NCI-H2107 (cell line): ENCODE measurements at places on chromosomes 1 and 21.

DNA sequence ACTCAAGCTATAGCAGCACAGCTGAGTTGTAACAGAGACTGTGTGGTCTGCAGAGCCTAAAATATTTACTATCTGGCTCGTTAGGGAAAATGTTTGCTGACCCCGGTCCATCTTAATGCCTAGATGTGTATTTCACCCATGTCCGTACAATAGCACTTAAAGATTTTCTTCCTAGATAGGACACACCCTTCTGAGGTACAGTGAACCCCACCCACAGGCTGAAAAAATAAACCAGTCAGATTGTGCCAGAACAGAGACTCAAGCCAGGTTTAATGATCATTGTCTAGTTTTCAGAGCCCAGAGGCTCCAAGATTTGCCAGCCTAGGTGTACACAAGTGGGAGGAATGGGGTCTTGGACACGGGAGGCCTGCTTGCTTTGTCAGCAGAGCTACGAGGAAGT lies 5.6 kb downstream of the AMIGO1 start:
- DNase-seq, result no peak

- no peak for DNase-seq
Observed at GRCh38 chr1:90133133-90133532, 138.2 kb downstream of the ZNF326 start.

GRCh38 chr1:246680696-246681130 lies 43.5 kb upstream of the SCCPDH start:
- DNase-seq, result no peak

GRCh38 chr1:67683766-67684525 lies 1.1 kb upstream of the GADD45A start:
- no peak for DNase-seq

DNA sequence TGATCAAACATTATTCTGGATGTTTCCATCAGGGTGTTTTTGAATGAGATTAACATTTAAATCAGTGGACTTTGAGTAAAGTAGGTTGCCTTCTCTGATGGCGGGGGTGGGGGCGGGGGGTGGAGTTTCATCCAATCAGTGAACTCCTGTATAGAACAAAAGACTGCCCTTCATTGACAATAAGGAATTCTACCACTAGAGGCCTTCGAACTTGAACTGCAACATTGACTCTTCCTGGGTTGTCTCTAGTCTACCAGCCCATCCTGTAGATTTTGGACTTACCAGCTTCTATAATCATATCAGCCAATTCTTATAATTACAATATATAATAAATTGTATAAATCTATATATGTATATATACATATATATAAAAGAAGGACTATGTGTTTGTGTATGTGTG lies 520.4 kb upstream of the CXADR start:
- no peak for DNase-seq

- DNase-seq, result no peak
Observed at GRCh38 chr21:37139902-37140301, 66.8 kb downstream of the TTC3 start.

GRCh38 chr1:48175116-48175515 lies 47.4 kb upstream of the SLC5A9 start:
- DNase-seq, result no peak

DNA sequence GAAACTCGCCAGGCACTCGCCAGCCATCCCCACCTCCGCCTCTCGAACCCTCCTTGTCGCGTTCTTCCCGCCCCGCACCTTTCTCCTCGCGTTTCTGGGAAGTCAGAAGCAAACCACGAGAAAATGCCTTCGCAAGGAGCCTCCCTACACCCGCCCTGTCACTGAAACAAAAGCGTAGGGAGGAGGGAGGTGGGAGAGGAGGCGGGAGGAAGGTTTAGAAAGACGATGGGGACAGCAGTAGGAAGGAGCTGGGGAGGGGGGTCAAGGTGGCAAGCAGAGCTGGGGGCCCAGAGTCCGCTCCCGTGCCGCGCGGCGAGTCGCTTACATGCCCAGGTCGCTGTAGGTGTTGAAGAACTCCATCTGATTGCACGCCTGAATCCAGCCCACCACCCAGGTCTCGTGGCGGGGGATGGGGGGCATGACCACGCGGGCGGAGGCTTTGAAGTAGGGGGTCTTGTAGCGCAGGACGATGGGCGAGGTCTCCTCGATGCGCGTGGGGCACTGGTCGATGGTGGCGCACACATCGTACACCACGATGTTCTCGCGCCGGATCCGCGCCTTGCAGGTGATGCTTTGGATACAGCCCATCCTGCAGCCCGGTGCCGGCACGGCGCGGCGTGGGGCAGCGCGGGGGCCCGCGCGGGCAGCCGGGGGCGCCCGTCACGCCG lies 1.0 kb downstream of the FAM78B start:
- no peak for DNase-seq

DNA sequence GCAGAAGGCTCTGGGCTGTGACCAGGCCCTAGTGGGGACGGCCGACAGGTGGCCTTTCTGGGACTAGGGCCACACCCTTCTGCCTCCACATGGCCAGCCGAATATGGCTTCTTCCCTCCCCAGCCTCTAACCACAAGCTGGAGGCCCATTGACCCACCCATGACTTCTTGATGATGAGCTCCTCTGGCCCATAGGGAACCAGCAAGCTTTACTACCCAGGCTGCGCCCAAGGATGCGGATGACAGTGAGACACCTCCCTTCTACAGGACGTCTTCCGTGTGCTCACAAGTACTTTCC lies 41.0 kb downstream of the LDLRAD2 start:
- DNase-seq, result no peak

DNA sequence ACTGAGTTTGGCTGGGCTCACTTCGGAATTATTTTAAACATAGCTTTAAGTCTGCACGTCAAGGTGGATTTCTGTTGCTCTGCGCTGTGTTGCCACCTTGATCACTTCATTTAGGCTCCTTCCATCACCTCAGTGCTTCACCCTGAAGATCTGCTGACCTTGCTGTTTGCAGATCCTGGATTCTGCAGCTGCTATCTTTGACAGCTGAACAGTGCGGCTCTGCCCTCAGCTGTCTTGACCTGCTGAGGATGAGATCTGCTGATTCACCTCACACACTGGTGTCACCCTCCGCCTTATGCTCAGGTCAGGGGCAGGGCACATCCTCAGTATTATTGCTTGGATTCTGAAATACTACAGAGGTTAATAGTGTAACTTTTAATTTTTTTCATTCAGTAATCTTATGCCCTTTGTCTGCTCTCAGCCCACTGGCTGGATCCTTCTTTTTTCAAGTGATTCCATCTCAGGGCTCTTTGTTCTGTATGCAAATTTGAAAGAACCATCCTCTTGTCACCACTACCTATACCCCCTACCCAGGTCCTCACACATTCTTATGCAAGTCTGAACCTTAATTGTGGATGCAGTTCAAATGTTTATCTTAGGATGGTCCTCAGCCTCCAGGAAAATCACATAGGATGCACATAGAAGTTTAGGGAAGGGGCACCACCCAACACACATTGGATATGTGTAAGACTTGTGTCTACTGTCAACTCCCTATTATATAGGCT lies 364.0 kb downstream of the OLFM3 start:
- DNase-seq, result no peak

- no peak for DNase-seq
Observed at GRCh38 chr1:208111646-208112190, 132.5 kb downstream of the PLXNA2 start.

DNA sequence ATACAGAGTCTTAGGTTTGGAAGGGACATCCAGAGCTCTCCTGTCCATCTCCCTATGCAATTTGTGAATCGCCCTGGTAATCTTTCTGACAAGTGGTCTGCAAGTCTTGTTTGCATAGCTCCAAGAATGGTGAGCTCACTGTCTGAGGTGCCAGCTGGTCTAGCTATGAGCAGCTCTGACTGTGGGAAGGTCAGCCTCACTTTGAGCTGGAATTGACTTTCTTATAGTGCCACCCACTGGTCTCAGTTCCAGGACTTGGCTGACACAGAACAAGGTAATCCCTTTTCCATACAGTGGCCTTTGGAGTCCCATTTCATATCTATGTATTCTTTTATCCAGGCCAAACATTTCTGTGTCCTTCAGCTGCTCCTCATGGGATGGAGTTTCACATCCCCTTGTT lies 95.6 kb upstream of the C8B start:
- DNase-seq, result no peak

GRCh38 chr1:110091381-110091780 lies 20.9 kb upstream of the UBL4B start:
- DNase-seq, result no peak

- no peak for DNase-seq
Observed at GRCh38 chr1:212585210-212585609, 23.4 kb upstream of the ATF3 start.

DNA sequence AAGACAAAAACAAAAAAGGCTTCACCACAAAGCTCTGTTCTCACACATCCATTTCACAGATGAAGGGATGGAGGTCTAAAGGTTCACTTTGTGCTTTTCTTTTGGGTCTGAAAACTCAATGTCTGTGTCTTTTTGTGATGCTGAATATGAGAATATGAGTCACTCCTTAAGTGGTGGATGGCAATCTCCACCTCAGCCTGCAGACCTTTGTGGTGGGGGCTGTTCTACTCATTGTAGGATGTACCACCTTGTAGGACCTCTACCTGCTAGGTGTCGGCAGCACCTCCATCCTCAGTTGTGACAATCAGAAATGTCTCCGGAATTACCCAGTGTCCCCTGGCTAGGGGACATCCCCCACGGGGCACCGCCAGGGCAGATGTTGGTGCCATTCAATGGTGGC lies 42.8 kb downstream of the UBASH3A start:
- no peak for DNase-seq

GRCh38 chr1:51340380-51340779 lies 10.0 kb upstream of the TTC39A start:
- DNase-seq, result no peak

- DNase-seq, result no peak
Observed at GRCh38 chr1:236673289-236673919, 12.9 kb upstream of the ACTN2 start.

DNA sequence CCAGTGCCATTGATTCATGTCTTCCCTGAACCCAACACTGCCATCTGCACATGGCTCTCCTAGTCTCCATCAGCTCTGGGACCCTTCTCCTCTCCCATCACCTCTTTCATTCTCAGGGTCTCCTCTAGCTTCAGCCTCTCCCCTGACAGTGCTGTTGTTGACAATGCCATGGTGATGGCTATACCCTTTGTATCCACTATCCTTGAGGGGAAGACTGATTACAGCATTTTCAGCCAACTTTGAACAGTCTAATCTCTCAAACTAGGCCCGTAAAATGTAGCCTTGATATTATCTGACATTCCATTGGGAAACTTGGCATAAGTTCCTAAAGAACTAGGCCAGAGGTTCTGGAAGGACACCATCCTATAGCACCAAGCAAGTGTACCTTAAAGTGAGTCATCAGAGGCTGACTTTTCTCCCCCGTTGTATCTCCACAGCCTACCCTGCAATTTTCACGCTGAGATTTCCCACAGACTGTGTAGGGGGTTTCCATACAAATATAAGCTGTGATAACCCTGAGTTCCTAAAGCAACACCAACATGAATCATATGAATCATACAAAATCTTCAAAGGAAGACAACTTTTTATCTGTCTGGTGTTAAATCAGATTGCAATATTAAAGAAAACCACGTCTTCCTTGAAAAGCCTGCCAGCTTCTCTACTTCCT lies 5.8 kb downstream of the HAO2 start:
- no peak for DNase-seq

DNA sequence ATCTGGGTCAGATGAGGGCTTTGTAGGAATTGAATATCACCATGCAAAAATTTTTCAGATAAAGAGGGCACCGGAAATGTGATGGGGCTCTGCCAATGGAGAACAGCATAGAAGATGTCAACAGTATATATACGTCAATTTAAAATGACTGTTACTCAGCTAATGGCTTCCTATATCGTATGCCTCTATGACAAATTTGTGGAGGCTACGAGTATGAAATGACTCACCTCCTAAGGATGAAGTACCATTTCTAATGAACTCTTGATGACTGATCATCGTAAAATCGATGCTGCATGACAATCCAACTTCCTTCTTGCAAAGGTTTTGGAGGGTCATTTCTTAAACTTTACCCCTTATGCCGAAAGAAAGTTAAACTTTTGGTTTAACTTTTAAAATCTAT lies 450.3 kb upstream of the ZP4 start:
- DNase-seq, result no peak

GRCh38 chr1:243950166-243950565 lies 100.1 kb upstream of the AKT3 start:
- no peak for DNase-seq

DNA sequence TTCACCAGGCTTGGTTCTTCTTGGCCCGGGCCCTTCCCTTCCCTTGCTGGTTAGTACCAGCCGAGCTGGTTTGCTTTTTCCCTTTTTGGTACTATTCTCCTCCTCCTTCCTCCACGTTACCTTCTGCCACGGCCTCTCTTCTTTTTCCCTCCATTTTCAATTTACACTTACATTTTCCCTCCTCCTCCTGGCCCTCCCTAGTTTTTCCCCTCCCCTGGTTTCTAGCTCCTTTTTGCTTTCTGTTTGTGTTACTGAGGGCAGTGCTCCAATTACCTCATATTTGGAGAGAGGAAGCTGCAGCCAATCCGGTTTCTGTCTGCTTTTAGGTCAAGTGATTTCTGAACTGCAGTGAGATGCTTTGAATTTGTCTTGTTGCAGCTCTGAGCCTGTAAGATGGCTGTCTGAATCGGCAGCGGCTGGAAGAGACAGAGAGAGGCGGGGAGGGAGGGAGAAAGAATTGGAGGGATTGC lies 63.7 kb downstream of the MACF1 start:
- DNase-seq, result peak; percentile 100

DNA sequence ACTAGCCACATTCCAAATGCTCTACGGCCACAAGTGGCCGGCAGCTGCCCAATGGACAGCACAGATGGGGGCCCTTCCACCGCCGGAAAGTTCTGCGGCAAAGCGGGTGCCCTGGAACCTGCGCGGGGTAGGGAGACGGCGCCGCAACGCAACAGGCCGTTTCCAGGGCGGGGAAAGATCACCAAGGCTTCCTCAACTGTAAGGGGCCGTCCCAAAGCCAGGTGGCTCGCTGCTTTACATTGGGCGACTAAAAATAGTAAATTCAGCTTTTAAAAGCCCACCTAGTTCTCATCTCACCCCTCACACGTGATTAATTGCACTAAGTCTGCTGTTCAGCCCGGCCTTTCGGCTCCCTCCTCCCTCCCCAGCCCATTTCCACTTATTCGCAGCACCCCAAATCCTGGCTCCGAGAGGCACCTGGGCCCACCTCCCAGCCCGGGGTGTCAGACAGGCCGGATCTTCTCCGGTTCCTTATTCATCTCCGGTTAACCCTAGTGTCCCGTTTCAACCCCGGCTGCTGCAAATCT lies 643 bp downstream of the CFAP298 start:
- no peak for DNase-seq

- DNase-seq, result no peak
Observed at GRCh38 chr1:201653233-201653632, 114.3 kb downstream of the NAV1 start.

GRCh38 chr1:159961636-159962035 lies 7.6 kb upstream of the SLAMF9 start:
- no peak for DNase-seq
